ENCODE measurements at places on chromosomes 4 and X.

GRCh38 chr4:146033149-146033548 is 94.5 kb upstream of the ZNF827 start:
- DNase-seq: no peak

- no peak for DNase-seq
Observed at GRCh38 chr4:134024251-134024650, 177.3 kb downstream of the PABPC4L start.

- DNase-seq: no peak
Observed at GRCh38 chrX:41661366-41662095, 27.2 kb upstream of the GPR34 start.

GRCh38 chr4:184548648-184549341 is 74.4 kb upstream of the IRF2 start:
- DNase-seq: no peak

DNA sequence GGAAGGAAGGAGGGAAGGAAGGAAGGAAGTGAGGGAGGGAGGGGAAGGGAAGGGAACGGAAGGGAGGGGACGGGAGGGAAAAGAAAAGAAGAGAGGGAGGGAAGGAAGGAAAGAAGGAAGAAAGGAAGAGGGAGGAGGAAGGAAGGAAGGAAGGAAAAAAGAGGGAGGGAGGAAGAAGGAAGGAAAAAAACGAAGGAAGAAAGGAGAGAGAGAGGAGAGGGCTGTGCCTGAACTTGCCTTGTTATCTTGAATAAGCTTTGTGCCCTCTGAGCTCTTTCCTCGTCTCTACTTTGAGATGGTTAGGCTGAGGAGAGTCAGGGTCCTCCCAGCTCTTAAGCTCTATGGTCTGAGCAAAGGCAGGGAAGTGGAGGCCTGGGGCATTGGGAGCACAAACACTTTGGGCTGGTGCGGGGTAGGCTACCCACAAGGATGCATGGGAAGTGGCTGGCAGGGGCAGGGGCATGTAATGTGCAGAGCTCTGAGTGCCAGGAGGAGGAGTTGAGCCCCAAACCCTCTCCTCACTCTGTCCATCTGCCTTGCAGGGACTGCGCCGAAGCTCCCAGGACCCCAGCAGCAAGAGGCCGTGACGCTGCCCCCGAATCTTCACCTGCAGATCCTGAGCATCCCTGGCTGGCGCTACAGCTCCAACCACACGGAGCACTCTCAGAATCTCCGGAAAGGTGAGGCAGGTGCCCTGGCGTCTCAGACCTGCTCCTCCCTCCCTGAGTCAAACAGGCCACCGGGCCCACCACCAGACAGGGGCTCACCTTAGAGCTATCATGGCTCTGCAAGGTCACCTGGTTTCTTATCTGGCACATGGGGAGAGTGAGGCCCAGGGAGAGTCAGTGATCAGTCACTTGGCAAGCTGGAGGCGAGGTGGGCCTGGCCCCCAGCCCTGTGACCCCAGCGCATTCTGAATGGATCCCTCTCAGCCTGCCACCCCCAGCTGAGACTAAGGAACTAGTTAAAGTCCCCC is 26.5 kb upstream of the MRFAP1 start:
- DNase-seq: no peak

DNA sequence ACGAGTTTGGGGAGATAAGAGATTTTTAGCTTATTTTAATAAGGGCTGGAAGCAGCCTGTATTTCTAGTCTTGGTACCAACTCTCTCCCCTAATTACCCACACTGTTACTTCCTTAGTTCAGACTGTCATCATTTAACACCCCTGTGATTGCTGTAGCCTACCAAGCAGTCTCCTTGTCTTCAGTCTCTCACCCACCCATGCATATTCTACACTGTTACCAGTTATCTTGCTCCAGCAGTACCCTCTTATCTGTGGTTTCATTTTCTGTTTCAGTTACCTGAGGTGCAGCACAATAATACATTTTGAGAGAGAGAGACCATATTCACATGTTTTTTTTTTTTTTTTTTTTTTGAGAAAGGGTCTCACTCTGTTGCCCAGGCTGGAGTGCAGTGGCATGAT is 80.2 kb downstream of the DIAPH2 start:
- no peak for DNase-seq

DNA sequence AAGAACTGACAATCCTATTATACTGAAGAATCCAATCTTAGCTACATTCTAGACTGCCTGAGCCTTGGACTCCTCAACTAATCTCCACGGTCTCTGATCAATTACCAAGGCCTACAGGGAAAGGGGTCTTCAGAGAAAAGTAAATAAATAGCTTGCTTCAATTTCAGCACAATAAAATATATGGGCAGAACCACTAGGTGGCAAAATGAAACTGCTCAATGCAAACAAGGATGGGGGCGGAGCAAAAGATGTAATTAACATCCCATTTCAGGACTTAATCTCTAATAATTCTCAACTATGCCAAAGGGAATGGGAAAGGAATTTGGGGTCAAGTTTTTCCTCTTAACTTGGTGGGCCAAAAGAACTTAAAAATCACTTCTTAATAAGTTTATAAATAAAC is 78.4 kb upstream of the MAP3K15 start:
- no peak for DNase-seq

GRCh38 chr4:54683616-54684346 is 26.0 kb downstream of the KIT start:
- no peak for DNase-seq

- no peak for DNase-seq
Observed at GRCh38 chr4:146059151-146059550, 116.4 kb upstream of the LSM6 start.

- no peak for DNase-seq
Observed at GRCh38 chrX:153973127-153974002, 811 bp downstream of the TMEM187 start.

- no peak for DNase-seq
Observed at GRCh38 chr4:67765401-67765800, 11.2 kb upstream of the GNRHR start.

DNA sequence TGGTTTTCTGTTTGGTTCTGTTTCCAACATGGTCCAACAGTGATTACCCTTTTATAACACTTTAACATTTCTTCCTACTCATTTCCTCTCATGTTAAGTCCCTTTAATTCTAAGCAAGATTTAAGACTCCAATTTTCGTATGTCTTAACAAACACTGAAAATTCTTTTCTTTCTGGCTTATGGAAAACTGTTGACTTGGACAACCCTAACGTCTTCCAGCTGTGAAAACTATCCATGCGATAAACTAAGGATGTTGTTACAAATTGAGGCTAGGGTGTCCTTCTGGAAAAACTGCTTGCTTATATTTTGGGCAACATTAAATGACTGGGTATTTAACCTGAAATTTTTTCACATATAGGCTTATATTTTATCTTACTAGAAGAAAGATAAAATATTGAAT is 33.9 kb upstream of the RTL3 start:
- DNase-seq: no peak

DNA sequence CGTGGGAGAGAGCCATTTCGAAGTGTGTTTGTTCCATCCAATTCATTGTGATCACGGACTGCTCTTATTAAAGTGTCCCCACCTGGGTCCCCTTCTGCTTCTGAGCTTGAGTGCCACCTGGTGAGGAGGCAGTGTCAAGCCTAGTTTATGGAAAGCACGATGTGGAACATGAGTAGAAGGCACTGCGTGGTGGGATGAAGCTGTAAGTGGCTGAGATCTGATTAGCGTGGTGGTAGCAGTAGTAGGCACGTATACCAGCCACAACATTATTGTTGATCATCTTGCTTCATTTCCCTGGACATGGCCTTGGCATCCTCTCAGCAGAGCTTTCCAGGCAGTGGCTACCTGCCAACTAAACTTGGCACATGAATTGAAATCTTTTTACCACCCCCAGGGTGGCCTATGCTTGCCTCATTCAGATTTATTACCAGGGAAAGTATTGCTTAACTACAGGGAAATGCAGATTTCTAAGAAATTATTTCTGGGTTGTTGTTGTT is 46.4 kb downstream of the GPAT3 start:
- no peak for DNase-seq

DNA sequence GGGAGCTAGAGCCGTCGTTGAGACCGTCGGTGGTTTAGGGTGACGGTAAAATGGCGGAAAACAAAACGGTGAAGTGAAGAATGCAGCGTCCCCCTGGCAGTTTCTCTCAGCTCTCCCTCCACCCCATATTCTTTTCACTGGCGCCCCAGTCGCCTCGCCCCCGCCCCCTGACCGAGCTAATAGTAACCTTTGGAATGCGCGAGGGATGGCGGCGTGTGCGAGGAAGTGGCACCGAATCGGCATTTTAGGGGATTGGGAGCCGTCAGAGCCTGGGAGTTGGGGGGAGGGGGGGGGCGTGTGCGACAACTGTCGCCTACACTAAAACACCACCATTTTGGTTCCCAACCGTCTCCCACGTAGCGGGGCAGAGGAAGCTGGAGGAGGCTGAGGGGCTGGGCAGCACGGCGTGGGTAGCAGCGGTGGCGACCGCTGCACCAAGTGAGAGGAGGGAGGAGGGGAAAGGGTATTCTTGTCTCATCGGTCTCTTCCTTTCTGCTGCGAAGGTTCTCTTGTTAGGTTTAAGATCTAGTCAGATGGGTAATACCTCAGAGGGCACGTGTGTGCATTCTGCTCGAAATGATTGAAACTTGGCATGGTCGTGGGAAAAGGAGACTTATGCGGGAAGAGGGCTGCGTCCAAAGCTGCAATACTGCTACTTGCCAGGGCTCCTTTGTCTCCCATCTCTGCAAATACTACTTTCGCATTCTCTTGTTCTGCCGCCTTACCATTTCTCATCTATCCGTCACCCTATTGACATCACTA is 840 bp downstream of the ZNF711 start:
- no peak for DNase-seq

Measured in stimulated activated CD8-positive, alpha-beta memory T cell treated with anti-CD3 and anti-CD28 coated beads, Interleukin-4, amount 100 ng/mL, for 1 hour (primary cell).